Kidney epithelial cell (primary cell): ENCODE measurements at places on chromosomes 13 and 19.

GRCh38 chr13:41040584-41041334 is 20.6 kb upstream of the WBP4 start:
- DNase-seq, result no peak

- no peak for DNase-seq
Measured at GRCh38 chr13:111503376-111503775, 182.9 kb downstream of the TEX29 start.

GRCh38 chr13:66519259-66519658 is 710.9 kb downstream of the PCDH9 start:
- DNase-seq, result no peak

GRCh38 chr19:40862333-40862732 is 12.1 kb upstream of the CYP2A6 start:
- DNase-seq, result no peak

- no peak for DNase-seq
Measured at GRCh38 chr13:70964874-70965273, 856.6 kb upstream of the KLHL1 start.

GRCh38 chr19:6227936-6228325 is 51.8 kb downstream of the MLLT1 start:
- no peak for DNase-seq

GRCh38 chr19:10209315-10209714 is 14.6 kb upstream of the DNMT1 start:
- no peak for DNase-seq

DNA sequence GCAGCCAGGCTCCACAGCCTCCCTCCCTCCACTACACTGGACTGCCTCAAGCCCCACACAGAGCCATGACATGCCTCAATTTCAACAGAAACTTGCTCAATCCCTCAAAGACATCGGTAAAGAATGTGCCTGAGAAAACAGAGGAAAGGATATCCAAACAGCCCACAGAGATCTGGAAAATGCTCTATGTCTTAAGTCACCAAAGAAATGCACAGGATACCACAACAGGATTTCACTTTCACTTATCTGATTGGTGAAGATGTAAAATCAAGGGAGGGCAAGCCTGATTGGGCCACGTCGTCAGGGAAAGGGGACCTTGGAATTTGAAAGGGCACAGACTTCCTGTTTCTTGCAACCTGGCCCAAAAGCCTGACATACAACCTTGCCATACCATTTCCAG is 14.2 kb downstream of the CACNA1A start:
- DNase-seq, result no peak

- no peak for DNase-seq
Measured at GRCh38 chr13:87003265-87003664, 667.9 kb upstream of the SLITRK5 start.
